ENCODE measurements at places on chromosomes 5 and 9.

GRCh38 chr9:88177371-88177770, 39.1 kb upstream of the SPATA31C2 start:
- DNase-seq = no peak

DNA sequence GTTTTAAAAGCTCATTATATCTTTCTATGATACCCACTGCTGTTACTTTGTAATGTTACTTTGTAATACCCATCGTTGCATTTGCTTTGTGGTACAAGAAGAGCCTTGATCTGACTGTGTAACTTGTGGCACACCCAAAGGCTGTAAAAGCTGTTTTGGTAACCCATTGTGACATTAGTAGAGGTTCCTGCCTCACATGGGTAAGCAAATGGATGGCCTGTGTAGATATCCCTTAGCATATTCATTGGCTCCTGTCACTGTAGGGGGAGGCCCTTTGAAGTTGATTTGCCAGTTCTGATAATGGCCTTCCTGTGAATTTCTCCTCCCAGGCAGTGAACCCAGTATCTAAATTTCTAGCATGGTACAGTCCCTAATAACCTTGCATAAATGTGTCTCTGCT, 15.7 kb downstream of the CDK20 start:
- no peak for DNase-seq

DNA sequence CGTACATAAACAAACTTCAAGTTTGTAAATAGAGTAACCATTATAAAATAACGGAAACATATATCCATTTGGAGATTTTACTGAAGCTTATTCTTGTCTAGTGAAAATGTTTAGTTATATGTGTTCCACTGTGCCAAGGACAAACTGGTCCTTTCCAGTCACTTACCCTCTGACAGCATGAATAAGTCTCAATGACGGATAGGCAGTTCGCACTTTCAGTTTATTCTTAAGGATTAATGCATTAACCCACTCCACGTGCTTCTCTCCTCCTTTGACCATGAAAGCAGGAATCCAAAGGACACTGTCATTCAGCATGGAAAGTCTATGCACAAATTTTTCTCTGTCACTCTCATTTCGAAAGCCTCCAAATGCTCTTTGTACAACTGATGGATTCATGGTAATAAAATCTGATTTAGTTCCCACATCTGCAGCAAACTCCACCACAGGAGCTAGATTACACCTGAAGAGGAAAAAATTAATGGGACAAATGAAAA, 47.1 kb downstream of the ST8SIA4 start:
- no peak for DNase-seq

DNA sequence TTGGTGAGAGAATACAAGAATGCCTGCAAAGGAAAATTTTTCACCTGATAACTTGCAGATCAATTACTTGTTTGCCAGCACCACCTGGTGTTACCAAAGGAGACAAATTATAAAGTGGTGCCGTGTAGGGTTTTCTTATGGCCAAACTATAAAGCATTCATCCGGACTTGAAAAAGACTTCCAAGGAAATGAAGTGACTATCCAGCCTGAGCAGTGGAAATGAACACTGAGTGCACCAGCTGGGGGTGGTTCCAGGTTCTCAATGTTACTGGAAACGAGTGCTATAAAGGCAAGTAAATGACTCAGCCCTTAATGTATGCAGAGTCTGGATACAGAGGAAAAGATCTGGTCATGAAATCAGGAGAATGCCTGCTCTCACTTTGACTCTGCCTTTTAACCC, 113.1 kb downstream of the DNAH5 start:
- no peak for DNase-seq

DNA sequence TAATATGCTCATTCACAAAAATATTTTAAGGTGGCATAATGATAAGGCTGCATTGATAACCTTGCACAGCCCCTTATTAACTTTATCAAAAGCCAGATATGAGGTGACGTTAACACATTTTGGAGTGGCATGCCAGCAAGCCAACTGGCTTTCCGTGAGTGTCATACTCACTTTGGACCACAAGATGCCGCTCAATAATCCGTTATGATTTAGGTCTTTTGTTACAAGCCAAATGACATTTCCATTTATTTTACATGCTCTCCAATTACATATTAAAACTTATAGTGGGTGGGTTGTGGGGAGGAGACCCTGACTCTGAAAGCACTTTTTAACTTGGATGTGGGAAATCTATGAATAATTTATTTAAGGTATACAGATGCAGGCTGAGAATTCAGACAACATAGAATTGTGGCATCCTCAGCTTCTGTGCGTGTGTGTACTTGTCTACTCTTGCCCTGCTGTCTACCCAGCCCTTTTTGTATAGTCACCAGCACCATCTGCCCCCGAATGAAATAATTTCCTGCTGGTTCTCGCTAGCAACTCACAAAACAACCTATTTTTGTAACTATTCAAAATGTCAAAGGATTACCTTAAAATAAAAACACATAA, 305.1 kb downstream of the PSAT1 start:
- DNase-seq = peak; percentile 51

- DNase-seq = no peak
Observed at GRCh38 chr5:107342371-107342770, 328.4 kb downstream of the EFNA5 start.

DNA sequence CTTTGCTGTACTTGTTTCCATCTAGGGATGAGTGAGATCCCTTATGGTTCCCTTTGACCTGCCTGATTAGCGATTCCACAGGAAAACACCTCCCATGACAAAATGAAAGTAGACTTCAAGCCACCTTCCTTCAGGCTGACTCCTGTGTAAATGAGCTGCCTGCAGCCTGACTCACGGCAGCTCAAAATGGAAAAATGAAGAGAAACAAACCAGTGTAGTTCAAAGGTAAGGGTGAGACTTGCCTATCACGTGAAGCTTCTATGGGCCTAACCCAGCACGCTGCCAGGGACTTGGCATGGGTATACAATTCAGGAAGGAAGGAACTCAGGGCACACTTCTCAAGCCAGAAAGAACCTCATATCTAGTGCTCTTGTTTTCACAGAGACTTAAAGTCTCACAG, 110.1 kb upstream of the LRRTM2 start:
- no peak for DNase-seq
